ENCODE measurements at places on chromosomes 7 and 10.

- no peak for DNase-seq
Observed at GRCh38 chr10:108208732-108209131, 1044.2 kb upstream of the SORCS1 start.

GRCh38 chr7:155219947-155220769 is 77.5 kb upstream of the INSIG1 start:
- no peak for DNase-seq

- no peak for DNase-seq
Observed at GRCh38 chr10:19862811-19863515, 46.7 kb downstream of the PLXDC2 start.

GRCh38 chr7:22610263-22610662 is 110.3 kb upstream of the STEAP1B start:
- no peak for DNase-seq

DNA sequence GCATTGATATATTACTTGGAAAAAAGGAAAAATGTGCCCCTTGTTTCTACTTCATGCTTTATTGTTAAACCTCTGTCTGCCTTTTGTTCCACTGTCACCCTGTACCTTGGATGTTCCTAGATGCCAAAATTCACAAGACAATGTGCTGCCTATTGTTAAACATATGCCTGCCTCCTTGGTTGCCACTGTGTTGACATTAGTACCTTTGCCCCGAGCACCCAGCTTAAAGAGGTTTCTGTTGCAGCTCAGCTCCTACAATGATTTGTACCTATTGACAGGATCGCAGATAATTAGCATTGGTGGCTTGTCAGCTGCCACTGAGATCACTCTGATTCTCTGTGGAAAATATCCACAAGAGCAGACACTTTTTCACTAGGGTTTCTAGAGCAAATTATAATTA is 188.0 kb downstream of the KCND2 start:
- no peak for DNase-seq

DNA sequence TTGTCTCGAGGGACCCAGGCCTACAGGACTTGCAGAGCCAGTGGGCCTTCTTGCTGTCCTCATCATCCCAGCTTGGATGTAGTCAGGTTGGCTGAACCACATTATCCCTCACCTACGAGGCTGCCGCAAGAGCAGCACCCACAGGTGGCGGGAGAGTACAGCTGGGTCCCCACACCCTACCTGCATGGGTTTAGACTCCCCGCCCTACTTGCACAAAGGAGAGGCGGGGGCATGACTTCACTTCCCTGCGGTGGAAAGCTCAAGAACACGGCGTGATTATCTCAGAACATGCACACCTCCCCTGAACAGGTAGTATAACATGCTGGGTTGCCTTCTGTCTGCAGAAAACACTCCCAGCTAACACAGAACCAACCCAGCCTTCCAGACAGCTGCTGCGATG is 57.5 kb downstream of the CTBP2 start:
- DNase-seq: no peak

DNA sequence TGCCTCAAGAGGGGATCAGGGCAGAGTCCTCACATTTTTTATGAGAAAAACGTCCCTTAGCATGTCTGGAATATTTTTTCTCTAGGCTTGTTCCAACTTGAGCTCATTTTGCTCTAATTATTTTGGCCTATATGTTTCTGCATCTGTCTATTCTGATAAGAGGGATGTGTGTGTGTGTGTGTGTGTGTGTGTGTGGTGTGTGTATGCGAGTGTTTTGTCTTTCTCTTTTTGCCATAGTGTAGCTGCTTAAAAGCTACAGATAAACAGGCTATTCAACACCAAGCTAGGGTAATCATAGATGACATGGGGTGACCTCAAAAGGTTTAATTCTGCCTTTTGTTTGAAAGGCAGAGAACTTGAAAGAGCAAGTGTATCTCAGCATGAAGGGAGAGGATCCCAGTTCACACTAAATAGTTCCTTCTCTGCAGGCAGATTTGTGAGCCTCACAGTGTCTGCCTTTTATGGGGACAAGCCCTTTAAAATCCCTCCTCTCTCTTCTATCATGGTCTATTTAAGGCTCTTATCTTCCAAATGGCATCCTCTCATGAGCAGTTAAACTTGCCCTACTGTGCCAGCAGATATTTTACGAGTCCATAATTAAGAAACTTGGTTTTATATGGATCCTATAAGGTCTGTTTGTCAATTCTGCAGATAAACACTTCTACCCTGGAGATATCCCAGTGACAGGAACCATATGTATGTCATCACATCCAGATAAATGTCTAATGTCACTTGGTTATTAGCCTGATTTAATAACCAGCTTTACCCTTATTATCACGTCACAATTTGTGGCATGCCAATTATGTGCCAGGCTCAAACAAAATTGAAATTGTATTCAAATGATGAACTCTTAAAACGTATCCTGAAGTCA is 202.9 kb upstream of the MTPN start:
- DNase-seq: no peak

- DNase-seq: no peak
Observed at GRCh38 chr7:76063525-76063924, 15.6 kb downstream of the MDH2 start.

DNA sequence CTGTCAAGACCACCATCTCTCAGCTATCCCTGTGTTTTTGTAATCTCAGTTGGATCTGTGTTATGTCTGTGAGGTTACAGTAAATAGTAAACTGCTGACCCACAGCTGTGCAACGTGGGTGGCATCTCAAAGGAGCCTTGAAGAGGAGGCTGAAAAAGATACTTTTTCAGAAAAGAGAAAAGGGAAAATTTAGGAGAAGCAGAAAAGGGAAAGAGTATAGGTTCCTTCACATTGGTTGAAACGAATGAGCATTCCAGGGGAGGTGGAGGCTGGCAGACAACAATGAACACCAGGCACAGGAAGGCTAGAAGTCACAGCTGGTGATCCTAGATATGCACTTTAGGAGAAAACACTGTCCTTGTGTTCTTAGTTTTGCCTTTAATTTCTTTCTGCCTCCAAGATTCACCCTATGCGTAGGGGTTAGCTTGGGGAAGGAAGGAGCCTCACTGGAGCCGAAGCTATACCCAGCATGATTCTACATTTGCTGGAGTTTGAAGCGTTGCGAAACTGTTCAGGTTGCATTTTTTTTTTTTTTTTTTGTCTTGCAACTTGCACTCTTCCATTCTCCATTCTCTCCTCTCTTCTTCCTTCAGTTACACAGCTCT is 18.3 kb downstream of the CPED1 start:
- DNase-seq: no peak

DNA sequence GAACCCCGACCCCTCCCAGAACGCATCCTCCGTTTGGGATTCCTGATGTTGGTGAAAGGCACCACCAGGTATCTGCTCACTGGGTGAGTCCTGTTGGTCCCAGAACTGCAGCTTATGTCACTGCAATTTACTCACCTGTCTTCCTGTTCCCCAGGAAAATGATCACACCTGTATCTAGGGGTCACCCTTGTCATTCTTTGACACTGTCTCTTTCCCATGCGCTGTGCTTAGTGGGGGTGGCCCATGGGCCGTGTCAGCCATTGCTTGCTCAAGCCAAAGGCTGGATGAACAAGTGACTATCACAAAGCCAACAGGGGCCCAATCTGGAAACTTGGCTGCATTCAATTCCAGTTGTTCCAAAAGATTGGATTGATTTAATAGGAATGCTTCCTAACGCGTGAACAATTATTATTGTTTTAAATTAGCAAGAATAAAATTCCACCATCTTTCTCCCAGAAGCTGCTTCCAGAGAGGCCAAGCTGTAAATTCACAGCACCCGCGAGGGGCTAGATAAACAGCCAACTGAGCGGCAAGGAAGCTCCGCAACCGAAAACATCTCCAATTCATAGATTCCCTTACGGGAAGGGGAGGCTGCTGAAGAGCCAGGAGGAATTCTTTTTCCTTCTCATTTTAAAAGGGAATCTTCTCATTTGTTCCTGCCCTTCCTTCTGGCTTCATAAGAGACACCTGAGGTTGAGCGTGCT is 134.8 kb upstream of the ZMIZ1 start:
- no peak for DNase-seq

DNA sequence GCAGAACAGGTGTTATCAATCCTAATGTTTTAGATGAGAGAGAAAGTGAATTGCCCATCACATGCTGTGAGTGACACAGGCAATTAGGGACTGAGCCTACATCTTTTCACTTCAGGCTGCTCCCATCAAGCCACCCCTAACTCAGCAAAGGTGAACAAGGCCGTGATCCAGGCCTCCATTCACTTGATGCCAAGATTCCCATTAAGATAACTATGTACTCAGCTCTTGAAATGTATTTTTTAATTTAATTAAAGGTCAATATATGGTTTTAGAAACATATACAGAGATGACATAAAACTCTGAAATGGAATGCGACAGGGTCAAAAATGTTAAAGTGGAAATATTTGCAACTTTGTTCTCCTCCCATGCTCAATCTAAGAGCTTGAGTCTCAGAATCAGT is 27.9 kb upstream of the UBE2H start:
- DNase-seq: no peak

DNA sequence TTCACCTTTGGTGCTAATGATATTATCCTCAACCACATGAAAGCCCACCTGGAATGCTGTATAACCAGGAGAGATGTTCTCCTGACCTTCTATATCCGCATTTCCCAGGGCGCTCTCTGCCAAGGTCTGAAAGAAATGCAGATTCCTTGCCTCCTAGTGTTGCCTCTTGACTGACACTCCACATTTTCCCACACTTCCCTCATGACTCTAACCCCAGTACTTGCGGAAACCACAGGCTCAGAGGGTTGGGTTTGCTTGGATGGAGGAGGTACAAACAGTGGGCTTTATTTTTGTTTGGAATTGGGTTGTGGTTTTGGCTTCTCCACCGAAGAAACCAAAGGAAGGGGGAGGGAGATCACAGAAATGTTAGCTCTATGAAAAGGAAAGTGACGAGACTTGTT is 222.9 kb upstream of the CELF2 start:
- DNase-seq: no peak

GRCh38 chr10:118565301-118566075 is 30.0 kb downstream of the PRLHR start:
- no peak for DNase-seq

DNA sequence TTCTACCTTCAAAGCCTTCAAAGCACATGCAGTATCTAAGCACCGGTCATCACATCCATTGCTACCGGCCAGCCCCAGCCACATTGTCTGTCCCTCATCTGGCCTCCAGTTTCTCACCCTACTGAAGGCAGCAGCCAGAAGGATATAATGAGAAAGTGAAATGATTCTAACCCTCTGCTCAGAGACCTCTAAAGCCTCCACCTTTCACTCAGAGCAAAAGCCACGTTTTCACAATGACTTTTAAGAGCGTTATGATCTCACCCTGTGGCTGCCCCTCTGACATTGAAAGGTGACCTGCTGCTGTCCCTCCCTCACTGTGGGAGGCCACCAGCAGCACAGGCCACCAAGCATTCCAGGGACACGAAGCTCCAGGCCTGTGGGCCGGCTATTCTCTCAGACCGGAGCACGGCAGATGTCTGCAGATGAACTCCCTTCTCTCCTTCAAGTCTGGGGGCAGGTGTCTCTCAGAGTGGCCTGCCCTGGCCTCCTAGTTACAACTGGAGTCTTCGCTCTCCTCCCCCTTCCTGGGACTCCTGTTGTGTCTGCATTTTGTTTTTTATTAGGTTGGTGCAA is 94.9 kb upstream of the EEPD1 start:
- DNase-seq: no peak

DNA sequence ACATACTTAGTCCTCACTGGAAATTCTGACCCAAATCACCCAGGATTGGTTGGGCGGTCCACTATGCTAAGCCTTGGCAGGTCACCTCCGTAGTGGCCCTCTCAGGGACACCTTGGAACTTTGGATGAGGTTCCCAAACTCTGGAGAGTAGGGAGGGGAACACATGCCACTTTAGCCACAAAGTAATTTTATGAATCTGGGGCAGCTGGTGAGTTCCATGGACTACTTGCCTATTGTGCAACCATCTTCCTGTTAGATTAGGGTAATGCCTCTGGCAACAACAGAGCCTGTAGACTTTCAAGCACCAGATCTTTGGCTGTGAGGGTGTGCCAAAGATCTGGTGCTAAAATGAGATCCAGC is 77.7 kb downstream of the ITGB8 start:
- no peak for DNase-seq

DNA sequence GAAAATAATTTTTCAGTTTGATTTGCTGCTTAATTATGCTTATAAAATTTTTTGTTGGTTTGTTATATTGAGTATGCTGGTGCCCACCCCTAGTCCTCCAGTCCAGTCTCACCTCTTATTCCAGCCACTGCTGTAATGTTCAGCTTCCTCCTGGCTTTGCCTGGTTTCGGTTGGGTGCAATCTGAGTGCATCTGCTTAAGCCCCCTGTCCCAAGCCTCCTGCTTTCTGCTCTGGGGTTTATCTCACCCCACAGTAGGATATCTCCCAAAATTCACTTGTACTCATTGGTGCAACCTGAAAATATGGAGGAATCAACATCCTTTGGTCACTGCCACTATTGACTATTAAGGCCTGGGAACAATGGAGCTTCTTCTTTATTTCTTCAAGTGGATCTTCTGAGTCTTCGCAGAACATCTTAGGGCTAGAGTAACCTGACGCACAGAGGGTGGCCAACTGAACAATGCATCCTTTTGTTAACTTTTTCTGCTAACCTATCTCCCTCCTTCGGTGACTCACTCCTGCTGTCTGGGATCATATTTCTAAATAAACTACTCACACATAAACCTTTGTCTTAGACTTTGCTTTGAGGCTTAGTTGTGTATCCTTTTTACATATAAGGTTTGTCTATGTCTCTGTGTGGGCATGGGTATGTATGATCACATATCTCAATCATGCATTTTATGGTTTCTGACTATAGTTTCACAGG is 19.1 kb upstream of the SOSTDC1 start:
- DNase-seq: no peak

DNA sequence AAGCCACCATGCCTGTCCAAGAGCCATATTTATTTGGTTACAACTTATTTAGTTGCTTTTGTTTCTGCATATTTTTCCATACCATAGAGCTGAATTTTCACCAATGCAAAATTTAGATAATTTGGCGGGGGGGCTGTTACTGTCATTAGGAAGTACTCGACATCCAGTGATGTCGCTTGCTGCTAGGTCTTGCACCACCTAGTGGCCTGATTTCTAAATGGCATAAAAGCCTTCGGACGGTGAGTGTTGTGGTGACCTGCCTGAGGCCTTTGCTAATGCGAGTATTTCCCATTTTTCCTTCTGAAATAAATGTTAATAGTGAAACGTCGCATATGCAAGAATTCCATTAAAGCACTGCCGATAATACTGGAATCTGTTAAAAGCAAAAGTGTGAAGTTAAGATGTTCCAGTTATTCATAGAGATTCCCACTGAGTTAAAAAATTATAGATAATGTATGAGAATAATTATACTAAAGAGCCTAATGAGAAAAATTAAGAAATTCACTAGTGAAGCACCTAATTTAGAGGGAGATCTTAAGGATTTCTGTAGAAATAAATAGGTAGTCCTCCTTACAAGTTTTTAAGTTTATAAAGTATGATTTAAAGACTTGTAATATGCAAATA is 86.1 kb upstream of the DNAJB6 start:
- peak; percentile 27 for DNase-seq

All from T-helper 17 cell (primary cell).